ENCODE measurements at places on chromosomes 6 and 20. TPM values are rescaled to one million over a fixed set of nuclear protein-coding genes. Genes with fewer than 3 reads are reported as not detected.

DNA sequence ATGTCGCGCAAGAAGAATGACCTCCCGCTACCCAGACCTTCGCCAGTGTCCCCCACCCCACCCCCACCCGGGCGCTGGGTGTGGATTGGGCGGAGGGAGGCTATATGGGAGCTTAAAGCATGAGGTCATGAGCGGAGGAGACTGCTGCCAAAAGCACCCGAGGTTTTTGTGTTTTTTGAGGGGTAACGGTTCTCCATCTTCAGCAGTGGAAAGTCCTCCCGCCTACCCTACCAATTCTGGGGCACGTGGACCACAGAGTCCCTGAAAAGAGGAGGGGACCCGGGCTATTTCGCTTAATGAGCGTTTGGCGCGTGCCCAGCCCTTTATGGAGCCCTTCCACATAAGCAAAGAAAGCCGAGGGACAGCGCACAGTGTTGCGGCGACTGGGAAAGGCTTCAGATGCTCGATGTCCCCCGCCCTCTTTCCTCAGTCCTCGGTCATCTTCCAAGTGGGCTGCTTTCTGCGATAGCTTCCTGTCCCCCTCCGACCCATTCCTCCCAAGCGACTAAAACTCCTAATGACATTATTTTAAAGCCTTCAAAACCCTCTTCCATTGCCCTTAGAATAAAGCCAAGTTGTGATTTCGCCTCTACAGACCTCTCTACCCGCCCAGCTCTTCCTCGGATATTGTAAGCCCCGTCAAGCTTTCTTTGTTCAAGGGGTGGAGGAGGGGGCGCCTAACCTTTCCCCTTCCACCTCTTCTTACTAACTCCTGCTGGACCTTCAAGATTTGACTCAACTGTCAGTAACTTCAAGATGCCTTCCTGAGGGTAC lies 2.1 kb upstream of the TRERF1 start:
- DNase-seq, result peak; percentile 29

GRCh38 chr20:33209789-33210188 lies 7.4 kb upstream of the BPIFA3 start:
- DNase-seq, result peak; percentile 97

DNA sequence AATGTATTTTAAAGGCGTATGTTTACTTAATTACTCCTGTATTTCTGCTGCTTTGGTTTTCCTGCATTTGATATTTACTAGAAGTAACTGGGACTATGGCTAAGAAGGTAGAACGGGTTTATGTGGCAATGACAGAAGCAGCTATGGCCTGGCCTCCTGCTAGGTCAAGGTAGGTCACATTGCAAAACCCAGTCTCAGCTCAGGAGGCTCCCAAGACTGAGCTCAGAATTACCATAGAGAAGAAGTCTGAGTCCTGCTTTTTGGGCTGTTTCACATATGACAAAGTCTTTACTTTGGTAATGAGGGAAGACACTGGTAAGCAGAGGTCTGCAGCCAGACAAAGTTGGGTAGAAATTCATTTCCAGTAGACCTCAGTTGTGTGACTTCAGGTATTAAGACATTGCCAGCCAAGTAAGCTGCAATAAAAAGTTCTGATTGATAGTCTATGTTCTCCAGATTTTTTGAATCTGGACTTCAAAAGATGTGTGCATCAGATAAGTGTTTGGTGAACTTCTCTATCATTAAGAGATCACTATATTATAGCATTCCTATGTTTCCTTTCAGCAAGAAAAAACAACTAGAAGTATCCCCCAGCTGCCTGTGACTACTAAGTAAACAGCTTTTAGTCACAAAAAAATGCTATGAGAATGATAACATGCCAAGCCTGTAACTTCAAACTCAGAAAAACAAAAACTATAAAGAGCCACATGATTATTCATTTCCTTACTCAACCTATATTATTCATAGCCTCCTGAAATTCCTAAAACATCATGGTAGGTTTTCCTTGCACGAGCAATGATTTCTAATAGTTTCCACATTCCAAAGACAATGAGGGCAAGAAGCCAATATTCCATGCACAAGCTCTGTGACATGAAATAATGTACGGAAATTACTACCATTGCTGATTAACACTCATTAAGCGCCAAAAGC lies 312.3 kb downstream of the HAO1 start:
- no peak for DNase-seq

DNA sequence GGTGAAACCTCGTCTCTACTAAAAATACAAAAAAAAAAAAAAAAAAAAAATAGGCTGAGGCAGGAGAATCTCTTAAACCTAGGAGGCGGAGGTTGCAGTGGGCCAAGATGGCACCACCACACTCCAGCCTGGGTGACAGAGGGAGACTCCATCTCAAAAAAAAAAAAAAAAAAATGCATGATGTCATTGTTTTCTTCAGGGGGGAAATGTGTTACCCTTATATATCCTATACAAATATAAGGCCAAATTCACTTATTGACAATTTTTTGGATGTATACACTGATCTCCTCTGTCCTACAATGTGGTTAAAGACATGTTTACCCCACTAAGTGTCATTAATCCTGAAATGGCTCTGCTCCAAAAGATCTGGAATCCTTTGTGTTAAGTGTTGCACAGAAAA lies 73.1 kb downstream of the TPBG start:
- no peak for DNase-seq

DNA sequence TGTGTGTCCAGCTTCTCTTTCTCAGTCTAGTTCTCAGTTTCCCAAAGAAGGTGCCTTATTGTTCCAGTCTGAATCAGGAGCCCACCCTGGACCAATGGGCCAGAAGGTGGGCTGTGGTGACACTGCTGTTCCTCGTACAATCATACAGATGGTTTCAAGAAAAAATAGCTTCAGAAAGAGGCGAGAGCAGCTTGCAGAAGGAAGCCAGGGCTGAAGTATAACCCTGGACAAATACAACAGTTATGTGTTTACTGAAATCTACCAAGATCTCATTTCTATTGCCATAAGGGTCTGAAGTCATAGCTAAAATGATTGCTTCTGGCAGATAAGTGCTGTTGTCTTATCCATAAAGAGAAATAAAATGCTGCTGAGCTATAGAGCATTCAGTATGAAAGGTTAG lies 75.4 kb downstream of the PFDN4 start:
- no peak for DNase-seq

- no peak for DNase-seq
Measured at GRCh38 chr6:152462716-152463115, 174.4 kb downstream of the SYNE1 start.

- DNase-seq, result no peak
Measured at GRCh38 chr6:84078335-84078734, 44.8 kb downstream of the MRAP2 start.

GRCh38 chr6:31114541-31114878 lies at the start of gene PSORS1C1:
Gene PSORS1C1 (plus strand): TSS chr6:31114800. CDS start chr6:31129633, 14,833 bp downstream.
- DNase-seq, result no peak

DNA sequence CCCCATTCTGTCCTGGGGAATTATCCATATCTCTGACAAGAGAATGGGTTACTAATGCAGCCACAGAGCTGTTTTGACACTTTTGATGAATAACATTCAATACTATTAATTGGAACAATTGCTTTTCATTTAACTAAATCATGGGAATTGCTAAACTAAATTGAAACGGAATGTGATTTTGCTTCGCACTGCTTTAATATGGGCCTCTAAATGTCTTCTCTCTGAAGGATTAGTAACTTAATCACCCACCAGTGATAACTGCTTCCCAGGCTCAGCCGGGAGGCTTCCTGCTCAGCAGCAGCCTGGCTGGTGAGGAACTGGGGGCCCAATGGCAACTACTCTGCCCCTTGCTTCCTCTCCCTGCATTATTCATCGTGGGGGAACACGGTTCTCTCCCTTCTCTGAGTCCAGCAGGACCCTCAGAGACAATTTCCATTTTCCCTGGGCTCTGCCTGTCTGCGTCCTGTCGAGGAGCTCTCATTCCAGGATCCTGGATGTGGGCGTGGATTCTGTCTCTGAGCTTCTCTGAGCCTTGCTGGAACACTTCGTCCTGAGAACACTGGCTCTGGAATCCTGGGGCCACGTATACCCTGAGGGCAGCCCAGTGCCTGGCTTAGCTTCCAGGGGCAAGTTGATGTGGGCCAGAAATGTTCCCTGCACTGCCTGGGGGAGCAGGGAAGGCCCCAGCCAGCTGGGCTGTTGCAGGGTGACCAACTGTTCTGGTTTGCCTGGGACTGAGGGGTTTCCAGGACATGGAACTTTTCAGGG lies 308.9 kb downstream of the DHX35 start:
- DNase-seq, result no peak

GRCh38 chr20:31587545-31588389 lies 17.3 kb upstream of the ID1 start:
- no peak for DNase-seq

DNA sequence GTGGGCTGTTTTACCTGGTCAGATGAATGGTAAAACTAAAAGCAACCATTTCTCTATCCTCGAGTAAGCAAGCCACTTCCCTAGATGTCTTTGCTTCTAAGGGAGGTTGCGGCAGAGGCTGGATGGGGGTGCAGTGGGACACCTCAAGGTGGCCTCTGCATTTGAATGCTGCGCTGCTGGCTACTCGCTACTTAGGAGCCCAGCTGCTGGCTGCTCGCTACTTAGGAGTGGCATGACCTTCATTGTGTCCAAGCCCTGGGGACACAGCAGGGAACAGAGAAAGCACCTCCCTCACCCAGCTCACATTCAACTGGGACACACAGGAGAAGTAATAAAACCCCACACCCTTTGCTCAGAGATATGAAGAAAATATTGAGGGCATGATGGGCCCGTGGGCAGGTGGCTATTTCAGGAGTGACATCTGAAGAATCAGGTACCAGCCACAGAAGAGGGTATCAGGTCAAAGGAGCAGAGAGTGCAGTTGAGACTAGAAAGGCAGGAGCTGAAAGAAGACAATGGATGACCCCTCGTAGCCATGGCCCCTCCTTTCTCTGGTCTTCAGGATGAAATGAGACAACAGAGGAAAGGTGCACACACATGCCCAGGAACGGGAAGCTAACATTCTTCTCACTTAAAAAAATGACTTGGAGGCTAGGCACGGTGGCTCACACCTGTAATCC lies 149.4 kb downstream of the ZMYND8 start:
- DNase-seq, result no peak

GRCh38 chr6:117483004-117483644 lies 650 bp downstream of the DCBLD1 start:
- peak; percentile 60 for DNase-seq

- DNase-seq, result no peak
Measured at GRCh38 chr6:46128476-46128875, 1.3 kb upstream of the ENPP4 start.

GRCh38 chr6:92763274-92763584 lies 656.1 kb downstream of the EPHA7 start:
- DNase-seq, result no peak

DPPA5 gene
- total RNA-seq, result not detected

ZNF337 gene
- total RNA-seq, result 18.8 TPM
